Astrocyte of the cerebellum (primary cell): ENCODE measurements at places on chromosomes 3 and 15.

- peak; percentile 34 for DNase-seq
Observed at GRCh38 chr3:126679318-126679751, 24.4 kb upstream of the TXNRD3 start.

GRCh38 chr3:174285242-174285864, 573.8 kb upstream of the NAALADL2 start:
- no peak for DNase-seq

GRCh38 chr3:81195478-81195877, 566.0 kb downstream of the GBE1 start:
- no peak for DNase-seq

DNA sequence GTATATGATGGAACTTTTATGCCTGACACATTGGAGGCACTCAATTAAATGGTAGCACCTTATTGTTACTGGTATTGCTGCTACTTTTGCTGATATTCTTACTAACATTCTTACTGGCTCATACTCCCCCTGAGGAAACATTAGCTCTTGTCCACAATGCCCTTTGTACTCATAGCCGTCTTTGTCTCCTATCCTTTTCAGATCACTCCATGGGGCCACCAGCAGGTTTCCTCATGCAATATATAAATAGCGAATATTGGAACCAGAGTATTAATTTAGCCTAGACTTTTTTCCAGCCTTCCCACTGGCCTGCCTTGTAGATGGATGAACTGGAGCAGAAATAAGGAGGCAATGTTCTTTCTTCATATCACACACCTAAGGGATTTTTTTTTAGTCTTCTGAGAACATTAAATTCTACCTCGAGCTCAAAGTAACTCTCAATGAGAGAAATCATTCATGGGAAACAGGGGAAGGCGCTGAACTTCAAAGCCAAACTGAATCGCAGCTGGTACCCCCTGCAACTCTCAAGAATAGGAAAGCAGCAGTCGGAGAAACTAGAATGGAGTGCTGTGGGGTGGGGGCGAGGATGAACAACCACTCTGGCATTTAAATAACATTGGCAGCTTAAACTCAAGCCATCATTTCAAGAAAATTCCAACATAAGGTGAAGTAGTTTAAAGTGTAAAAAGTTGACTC, 300.3 kb downstream of the TAFA4 start:
- no peak for DNase-seq

DNA sequence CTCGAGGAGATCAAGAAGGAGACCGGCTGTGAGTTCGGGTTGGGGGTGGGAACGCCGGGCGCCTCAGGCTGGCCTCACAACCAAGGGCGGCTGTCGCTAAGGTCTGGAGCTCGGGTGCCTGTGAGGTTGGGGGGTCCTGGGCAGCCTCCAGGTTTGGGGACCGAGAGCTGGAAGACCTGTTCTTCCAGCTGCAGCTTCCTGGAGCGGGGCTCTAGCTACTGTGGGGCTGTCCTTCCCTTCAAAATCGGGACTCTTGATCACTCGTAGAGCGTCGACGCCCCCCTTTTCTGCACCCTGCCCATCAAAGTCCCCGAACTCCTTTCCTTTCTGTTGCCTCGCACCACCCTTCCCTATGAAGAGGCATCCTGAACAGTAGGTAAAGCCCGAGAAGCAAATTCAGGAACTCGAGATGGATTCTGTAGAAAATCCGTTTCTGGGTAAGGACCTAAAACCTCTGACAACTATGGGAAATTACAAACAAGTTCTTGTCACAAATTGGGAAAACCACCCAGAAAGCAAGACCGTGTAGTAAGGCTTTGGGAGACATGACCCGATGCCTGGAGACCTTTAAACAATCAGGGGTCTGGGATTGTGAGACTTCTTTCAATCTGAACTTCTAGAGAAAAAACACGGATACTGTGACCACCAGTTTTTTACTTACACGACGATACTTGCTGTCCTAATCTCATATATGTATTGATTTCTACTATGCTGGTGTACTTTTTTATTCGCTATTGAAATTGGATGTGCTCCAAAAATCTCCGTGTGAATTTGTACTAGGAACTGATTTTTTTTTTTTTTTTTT, 556 bp downstream of the CHP1 start:
- DNase-seq: no peak

- DNase-seq: no peak
Observed at GRCh38 chr3:16790432-16791400, 94.0 kb upstream of the PLCL2 start.

DNA sequence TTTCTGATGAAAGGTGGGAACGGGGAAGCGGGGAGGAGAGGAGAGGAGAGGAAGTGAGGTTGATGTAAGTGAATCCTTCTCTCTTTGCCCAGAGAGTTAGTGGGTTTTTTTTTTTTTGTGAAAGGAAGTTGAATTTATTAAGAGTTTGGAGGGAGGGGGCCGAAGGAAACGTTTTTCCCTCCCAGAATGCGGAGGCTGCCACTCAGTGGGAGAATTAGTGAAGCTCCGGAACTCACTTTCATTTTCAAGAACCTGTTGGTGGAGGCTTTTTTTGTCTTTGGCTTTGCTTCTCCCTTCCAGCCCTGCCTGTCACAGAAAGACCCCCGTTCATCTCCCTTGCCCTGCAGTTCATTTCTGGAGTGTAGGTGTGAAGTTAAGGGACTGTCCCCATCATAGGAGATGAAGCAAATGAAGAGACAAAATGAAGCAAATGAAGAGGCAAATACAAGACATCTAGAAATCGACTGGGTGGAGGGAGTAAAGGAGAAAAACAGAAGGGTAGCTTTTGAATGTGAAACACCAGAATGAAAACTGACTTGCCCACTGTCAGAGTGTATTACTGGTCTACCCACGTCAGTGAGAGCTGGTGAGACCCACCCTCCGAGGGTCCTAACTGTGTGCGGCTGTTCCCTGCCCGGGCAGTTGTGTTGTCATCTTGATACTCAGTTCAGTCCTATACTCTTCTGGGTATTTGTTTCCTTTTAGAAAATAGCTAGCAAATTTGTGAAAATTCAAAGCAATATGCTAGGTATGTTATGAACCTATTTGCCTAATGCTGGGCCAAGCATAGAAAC, 91.5 kb downstream of the ITPR1 start:
- DNase-seq: no peak

GRCh38 chr3:197339841-197340520, 41.6 kb upstream of the DLG1 start:
- peak; percentile 64 for DNase-seq
